ENCODE measurements at places on chromosomes 12 and 14.

DNA sequence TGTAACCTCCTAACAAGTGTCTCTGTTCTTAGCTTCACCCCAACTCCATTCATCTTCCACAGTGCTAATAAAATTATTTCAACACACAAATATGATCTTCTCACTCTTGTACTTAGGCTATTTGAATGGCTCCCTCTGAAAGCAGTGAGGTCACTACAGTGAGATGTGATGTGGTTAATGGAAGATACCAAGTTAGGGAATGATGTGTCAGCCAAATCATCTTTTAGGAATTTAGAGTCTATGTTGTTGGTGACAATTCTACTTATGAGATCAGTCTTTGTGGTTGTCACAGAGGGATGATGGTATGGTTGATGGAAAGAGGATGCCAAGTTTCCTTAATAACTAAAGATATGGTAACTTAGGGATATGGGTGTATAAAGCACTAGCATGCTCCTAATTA is 57.6 kb downstream of the POLR3B start:
- no peak for DNase-seq

DNA sequence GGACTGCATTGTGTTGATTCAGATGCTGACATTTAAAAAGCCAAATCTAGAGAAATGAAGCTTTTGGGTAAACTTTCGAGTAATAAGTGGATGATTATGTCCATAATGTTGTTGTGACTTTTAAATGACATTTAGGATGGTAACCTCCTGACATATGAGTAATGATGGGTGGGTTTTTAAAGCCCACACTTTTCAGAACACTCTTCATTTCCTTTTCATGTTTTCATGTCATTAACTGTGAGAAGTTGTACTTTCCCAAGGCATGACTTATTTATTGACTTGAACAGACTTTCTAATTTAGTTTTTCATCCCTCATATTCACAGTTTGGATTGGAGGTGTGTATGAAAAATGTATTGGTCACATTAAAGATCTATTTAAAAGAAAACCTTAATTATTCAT is 35.5 kb downstream of the RGS6 start:
- no peak for DNase-seq

DNA sequence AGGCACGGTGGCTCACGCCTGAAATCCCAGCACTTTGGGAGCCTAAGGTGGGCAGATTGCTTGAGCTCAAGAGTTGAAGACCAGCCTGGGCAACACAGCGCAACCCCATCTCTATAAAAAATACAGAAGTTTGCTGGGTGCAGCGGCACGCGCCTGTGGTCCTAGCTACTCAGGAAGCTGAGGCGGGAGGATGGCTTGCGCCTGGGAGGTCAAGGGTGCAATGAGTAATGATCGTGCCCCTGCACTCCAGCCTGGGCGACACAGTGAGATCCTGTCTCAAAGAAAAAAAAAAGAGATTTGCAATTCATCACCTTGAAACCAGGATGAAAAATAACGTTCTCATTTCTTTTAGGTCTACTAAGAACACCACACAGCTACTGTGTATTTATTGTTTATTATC is 4.0 kb downstream of the STX2 start:
- DNase-seq, result no peak

- DNase-seq, result no peak
These were observed 21.3 kb upstream of the BCAT1 start for GRCh38 chr12:24970177-24970576.

- peak; percentile 62 for DNase-seq
These were observed 26.0 kb downstream of the PPFIBP1 start for GRCh38 chr12:27549801-27550652.

GRCh38 chr14:105894125-105894977 is 368.0 kb downstream of the TMEM121 start:
- peak; percentile 34 for DNase-seq

- DNase-seq, result no peak
These were observed 4.4 kb downstream of the NACA start for GRCh38 chr12:56720731-56721151.

DNA sequence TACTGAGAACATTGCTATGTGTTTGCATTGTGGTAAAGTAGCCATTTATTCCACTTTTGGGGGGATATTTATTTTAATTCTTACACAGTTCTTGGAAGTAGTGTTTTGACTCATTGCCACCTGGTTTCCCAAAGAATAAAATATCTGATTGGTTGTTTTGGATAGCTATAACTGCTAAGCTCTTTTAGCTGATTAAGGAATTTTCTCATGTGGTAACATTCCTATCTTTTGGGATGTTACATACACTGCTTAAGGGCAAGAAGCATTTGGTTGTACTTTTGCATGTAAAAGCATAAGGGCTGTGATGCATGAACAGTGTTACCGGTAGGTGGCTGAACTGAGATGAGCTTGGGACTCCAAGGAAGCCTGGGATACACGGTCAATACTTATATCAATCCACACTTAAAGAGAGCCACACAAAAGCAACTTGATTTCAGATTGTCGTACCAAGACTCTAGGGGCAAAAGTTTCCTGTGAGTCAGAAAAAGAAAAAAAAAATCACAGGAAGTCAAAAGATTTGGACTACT is 71.4 kb upstream of the PRKD1 start:
- no peak for DNase-seq

DNA sequence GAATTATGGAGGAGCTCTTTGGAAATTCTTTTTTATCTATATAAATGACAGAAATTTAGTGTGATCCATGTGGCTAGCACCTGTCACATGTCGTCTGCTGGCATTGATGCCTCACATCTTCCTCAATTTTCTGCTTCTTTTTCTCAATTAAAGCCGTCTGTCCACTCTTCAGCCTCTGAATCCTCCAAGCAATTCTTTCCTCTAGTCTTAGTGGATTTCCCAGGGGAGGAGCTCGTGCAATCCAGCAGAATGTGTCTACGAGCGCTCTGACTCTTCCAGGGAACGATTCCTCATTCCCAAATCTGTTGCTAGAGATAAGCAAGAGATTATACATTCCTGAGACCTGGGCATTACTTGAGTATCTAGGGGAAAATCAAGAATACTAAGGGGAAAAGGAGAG is 176.6 kb downstream of the EMP1 start:
- DNase-seq, result no peak

GRCh38 chr12:52036587-52037171 is 14.6 kb upstream of the NR4A1 start:
- DNase-seq, result no peak

GRCh38 chr14:69427596-69427995 is 29.1 kb downstream of the SLC39A9 start:
- DNase-seq, result no peak

DNA sequence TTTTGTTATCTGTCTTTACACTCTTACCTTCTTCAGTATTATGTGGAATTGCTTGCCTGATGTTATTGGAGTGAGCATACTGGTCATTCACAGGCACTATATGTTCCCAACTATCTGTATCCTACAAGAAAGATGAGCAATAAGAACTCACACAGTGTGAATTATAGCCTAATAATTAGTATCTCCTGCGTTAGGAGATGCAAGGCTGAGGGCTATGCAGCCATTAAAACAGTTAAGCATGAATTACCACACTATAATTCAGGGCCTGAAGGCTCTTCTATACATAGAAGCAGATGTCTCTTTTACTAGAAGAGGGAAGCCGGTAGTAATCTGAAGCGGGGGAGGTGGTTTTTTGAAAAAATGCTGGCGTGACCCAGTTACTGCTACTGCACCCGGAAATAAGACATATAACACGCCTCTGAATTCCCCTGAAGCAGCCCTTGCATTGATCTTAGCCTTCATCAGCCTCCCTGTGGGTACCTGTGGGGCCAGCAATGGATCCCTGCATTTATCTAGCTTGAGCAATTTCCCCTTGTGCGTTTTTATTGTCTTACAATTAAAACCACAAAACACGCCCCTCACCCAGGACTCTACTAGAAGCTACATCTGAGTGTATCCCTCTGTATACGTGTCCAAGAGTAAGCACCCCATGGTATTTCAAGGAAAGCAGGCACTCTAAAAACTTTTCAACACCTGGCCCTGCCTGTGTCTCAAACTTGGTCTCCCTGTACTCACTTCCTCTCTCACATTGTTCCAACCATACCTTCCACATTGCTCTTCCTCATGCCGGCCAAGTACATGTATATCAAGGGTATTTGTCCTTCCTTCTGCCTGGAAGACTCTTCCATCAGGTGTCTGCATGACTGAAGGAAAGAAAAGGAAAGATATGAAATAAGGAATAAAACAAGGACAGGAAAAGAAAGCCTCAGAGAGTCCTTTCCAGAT is 210.9 kb upstream of the ARID2 start:
- no peak for DNase-seq

DNA sequence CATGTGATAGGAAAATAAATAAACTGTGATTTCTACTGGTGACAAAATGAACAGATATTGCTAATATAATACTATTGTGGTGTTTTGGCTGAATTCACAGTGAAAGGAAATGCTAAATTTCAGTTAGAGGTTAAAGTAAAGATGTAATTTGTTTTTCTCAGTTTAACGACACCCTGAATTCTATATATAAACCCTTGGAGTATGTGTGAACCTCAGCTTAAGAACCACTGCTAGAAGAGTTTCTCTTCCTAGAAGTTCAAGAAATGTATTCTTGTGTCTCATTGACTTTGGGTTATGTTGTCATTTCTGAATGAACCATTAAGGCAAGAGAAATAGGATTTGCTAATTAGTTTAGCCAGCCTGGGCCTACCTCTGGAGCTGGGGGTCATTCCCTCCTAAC is 8.2 kb downstream of the FBXO34 start:
- no peak for DNase-seq

DNA sequence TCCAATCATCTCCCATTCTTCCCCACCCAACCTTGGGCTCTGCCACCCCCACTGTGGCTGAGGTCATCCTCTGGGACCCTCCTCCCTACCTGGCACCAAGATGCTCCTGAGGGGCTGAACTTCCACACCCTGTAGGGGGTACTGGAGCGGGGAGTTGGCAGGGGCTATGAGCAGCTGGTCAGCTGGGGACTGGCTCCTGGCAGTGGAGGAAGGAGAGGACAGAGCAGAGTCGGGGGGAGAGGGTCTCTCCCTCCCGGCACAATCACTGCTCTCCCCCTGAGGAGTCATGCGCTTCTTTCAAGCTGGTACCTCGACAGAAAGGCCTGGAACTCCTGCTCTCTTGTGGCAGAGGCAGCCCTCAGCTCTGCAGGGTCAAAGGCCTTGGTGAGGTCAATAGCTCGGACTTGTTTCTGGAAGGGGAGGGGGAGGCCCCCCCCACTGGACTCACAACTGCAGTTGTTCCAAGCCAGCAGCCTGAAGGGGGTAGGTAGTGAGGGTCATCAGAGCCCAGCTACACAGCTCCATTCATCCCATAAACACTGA is 2.0 kb downstream of the B4GALNT1 start:
- DNase-seq, result no peak

DNA sequence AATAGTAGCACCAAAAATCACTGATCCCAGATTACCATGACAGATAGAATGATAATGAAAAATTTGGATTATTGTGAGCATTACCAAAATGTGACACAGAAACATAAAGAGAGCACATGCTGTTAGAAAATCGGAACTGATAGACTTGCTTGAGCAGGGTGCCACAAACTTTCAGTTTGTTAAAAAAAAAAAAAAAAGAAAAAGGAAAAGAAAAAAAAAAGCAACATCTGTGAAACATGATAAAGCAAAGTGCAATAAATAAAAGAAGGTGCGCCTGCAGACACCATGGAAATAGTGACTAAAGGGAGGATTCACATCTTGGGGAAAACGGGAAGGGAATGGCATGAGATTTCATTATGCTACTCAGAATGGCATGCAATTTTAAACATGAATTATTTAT is 6.6 kb upstream of the PARP11 start:
- DNase-seq, result no peak

DNA sequence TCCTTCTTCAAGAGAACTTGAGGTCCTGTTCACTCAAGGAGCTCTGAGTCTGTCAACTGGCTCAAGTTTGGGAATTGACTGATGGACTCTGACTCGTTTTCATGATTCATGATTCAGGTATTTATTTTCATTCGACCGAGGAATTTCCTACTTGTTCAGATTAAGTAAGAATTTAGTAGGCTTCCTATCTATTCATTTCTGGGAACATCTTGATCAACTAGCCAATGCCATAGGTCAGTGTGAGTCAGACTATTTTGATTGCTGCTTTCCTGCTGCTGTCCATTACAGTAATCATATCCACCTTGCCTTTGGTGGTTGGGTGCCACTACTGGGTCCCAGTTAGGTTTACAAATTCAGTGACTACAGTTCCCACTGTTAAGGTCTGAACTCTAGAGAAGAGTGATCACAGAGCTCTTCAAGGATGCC is 6.1 kb downstream of the FAM186A start:
- DNase-seq, result no peak

DNA sequence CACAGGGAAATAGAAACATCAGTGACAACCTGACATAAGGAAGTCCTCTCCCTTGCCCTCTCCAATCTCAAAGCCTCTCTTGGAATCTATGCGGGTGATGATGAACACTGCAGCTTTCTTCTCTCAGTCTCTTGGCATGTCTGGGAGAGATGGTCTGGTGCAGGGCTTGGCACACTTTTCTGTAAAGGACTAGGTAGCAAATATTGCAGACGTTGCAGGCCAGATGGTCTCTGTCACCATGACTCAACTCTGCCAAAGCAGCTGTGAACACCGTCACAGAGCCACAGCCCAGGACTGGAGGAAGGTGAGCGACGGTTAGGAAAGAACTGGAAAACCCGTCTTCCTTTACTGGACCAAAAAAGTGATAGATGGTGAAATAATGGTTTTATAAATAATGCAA is 591.0 kb upstream of the TMEM132C start:
- no peak for DNase-seq

DNA sequence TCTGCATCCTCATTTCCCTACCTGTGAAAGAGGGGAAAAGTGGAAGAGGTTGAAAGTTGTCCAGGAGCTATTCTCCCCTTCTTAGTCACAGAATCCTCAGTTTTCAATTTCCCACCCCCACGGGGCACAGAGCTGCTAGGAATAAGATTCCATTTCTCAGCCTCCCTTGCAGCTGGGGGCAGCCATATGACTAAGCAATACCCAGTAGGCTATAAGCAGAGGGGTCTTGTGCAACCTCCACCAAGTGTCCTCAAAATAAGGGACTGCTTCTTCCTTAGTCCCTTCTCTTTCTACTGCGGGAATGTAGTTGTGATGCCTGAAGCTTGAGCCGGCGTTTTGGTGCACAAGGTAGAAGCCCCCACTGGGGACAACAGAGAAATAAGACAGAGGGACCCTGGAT is 40.9 kb downstream of the VWF start:
- DNase-seq, result no peak

GRCh38 chr12:75883241-75883640 is 148.3 kb downstream of the PHLDA1 start:
- no peak for DNase-seq

DNA sequence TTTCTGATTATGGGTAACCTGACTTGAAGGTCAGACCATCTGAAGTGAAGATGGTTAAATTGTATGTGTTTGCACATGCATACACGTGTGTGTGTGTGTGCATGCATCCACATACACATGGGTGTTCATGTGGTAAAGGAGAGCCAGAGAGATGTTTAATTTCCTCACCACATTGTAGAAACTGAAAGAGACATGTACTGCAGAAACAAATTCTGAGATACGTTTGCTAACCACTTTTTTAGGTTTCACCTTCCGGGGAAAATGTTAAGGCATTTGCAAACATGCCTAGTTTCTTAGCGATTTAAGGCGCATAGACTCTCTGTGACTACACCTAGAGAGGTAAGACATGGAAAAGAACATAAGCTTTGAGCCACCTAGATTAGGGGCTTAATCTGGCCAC is 362.9 kb downstream of the RAD51B start:
- no peak for DNase-seq

- DNase-seq, result no peak
These were observed 20.0 kb upstream of the FICD start for GRCh38 chr12:108495054-108495453.
